ENCODE measurements at places on chromosomes 4 and X.

- no peak for DNase-seq
These were observed 11.9 kb upstream of the RBMX start for GRCh38 chrX:136892412-136892811.

GRCh38 chrX:39724544-39724943 lies 373.2 kb downstream of the BCOR start:
- no peak for DNase-seq

DNA sequence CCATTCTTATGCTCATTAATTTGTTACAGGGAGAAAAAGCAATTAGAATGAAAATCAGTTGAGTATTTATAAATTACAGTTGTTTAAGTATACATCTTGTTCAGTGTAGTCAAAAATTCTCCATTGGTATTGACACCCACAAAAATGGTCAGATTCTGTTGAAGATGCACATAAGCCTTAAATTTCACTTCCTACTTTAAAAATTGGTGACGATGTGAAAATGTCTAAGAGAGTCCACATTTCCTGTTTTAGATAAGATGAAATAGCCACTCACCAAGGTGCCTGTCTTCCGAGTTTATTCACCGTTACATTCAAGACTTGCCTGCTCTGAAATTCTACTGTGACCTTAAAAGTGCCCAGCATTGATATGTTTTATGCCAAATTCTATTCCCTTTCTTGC lies 93.6 kb downstream of the GPR143 start:
- no peak for DNase-seq

DNA sequence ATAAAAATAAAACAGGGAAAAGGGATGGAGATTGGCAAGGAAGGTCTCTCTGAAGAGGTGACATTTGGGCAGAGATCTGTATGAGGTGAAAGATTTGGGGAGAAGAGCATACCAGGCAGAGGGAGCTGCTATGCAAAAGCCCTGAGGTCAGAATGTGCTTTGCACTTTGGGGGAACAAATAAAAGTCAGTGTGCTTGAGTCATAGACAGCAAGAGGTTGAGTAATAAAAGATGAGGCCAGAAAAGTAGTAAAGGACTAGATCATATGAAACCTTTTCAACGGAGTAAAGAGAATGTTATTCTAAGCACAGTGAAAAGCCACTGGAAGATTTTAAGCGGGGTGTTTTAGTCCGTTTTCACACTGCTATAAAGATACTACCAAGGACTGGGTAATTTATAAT lies 76.5 kb upstream of the TEX13A start:
- DNase-seq = peak; percentile 3

DNA sequence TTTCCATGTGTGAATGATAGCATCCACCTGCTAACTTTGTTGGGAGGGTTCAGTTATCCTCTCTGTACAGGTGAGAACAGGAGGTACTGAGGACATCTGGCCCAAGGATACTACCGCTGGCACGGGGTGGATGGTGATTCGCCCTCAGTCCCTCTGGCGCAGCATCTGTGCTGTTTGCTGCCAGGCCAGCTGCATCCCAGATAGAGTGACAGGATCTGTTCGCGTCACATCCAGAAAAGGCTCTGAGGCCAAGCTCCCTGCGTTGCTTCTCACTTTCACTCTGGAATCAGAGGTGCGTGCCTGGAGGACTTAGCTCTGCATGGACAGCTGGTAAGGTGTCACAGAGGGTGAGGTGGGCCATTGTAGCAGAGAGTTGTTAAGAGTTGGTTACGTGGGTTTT lies 95.4 kb downstream of the TBL1X start:
- no peak for DNase-seq

DNA sequence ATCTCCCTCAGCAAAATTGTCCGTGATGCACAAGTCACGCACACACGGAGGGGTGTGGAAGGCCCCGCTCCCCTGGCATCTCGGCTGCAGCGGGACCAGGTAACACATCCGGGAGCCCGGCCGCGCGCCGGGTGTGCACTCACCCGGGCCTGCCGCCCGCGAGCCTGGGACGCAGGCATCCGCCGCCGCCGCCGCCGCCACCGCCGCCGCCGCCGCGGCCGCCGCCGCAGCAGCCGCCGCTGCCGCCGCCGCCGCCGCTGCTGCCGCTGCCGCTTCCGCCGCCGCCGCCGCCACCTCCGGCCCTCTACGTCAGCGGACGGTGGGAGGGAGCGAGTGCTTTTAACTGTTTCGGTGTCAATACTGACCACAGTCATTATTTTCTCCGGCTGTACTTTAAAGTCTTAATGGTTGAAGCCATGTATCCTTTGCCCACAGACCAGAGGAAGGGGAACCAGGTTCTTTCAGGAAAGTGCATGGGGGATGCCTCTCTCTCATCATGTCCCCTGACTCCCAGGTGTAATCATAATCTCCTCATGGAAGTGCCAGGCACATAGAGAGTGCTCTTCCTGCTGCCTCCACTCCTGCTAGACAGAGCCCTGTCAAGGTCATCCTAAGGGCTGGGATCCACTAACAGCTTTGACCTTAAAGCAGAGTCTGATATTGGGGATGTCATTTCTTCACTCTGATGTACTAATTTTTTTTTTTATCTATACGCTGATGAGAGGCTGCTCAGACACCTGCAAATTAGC lies 38.0 kb downstream of the MAGEE2 start:
- peak; percentile 32 for DNase-seq

DNA sequence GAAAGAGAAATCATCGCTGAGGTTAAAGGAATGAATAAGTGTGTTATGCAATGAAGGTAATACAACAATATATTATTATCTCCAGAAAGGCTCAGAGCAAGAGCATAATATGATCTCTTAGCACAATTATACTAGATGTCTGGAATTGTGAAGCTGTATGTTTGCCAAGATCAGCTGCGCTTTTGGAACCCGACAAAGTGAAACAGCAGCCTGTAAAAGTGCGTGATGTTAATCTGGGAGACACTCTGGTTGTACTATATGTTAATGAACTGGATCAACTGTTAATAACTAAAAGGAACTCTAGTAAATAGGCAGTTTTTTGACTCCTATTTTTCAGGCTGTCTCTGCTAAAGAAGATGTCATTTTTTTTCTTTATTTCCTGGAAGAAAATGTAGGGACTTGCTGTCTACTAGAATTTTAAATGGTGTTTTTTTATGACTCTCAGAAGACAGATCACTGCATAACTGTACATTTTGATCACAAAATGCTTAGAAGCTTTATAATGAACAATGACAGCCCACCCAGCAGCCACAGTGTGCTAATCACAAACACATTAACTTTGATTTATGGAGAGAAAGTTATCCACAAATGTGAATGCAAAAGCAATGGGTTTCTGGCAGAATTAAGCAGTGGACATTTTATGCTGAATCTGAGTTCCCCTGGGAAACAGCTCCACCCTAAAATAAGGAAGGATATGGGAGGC lies 50.2 kb downstream of the UGT2B28 start:
- DNase-seq = no peak

DNA sequence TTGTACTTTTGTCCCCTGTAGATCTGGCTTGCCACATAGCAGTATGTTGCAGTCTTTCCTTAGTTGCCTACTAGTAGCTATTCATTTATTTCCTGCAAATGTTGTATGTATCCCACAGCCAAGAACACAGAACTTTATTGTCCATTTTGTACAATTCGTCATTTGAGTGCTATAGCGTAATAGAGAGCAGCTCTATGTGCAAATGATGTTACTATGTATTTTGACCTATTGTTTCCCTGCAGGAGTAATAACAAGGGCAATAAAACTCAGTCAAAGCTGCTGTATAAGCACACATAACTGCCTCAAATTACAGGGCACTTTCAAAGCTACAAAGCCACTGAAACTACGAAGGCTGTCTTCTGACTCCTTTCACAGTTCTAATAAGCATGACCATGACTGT lies 48.1 kb downstream of the NRK start:
- no peak for DNase-seq

Measured in EH (cell line).